PC-9 (cell line): ENCODE measurements at places on chromosomes 6 and 20. TPM values are rescaled to one million over a fixed set of nuclear protein-coding genes. Genes with fewer than 3 reads are reported as not detected.

GRCh38 chr6:155974359-155974758 is 518.7 kb upstream of the NOX3 start:
- no peak overlapping the region for H3K27ac ChIP-seq
- no peak overlapping the region for H3K4me3 ChIP-seq
- no peaks in the 10 kb centered on the region for H3K36me3 ChIP-seq
- DNase-seq = no peak

DNA sequence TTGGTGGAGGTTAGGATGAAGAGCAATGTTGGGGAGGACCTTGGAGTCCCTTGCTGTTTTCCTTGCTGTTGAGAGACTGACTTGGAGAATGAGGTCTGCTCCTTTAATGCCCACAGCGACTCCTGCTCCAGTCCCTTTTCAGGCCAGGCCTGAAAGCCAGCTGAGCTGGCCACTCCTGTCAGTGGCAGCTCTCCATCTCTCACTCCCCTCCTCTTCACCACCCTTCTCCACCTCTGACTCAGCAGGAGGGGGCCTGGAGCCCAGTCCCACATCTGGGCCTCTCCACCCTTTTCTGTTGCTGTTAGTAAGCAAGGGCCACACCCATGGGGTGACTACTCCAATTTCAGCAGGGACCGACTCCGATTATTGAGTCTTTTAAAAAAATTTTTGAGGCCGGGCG is 2.2 kb downstream of the SNX21 start:
- no peaks in the 10 kb centered on the region for H3K27me3 ChIP-seq
- no peak overlapping the region for H3K27ac ChIP-seq
- H3K4me3 ChIP-seq = no peak overlapping the region

EEF1A2 gene
- 75.2 and 90.2 TPM in 2 replicates for total RNA-seq

LRRN4 gene
- total RNA-seq = 0.23 and 0.72 TPM in 2 replicates

- no peak for DNase-seq
- H3K4me1 ChIP-seq = no peaks in the 10 kb centered on the region
- H3K27ac ChIP-seq = no peak overlapping the region
- no peak overlapping the region for H3K4me3 ChIP-seq
Measured at GRCh38 chr6:94680669-94681212, 896.6 kb upstream of the MANEA start.

GRCh38 chr6:129686941-129687627 is 22.9 kb downstream of the ARHGAP18 start:
- no peaks in the 10 kb centered on the region for H3K27me3 ChIP-seq
- peaks cover 22% of the 10 kb centered on the region for H3K4me1 ChIP-seq
- H3K36me3 ChIP-seq = no peaks in the 10 kb centered on the region
- H3K27ac ChIP-seq = no peak overlapping the region
- no peak overlapping the region for H3K4me3 ChIP-seq
